Fibroblast of lung (primary cell): ENCODE measurements at places on chromosomes 12 and 14. TPM values are rescaled to one million over a fixed set of nuclear protein-coding genes. Genes with fewer than 3 reads are reported as not detected.

- DNase-seq: peak; percentile 30
Observed at GRCh38 chr12:14849661-14850060, 6.3 kb upstream of the ART4 start.

DNA sequence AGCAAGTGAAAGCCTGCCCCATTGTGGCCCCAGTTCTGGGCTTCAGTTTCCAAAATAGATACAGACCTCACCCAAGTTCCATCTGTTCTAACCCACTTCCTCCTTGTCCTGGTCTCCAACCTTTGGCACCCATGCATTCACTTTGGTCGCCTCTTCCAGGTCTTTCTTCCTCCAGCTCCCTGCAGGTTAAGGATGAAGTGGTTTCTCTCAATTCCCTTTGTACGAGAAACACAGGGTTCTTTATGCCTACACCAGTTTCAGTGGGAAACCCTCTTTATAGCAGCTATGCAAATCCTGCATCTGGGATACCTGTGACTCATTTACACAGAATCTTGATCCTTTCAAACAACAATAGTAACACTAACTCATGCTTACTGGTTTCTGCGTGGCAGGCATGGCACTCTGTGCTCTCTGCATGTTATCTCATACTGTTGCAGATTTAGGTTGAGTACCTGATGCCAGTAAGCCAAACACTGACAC is 110.6 kb upstream of the AMIGO2 start:
- DNase-seq: peak; percentile 86

DNA sequence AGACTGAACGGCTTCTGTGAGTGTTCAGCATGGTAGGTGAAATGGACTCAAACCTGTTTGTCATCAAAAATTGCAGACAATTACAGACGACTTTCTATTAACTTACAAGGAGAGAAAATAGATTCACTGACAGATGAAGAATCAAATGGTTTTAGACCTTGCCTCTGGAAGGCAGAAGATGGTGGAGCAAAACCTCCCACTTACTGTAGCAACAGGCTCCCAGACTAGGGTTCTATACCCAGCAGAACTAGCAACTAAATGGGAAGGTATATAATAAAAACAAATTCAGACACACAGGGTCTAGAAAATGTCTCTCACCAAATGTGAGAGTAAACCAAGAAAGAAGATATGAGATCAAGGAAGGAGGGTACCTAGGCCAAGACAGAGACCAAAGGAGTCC is 36.8 kb downstream of the RNF34 start:
- DNase-seq: no peak

GRCh38 chr14:61153431-61153830 is 127.7 kb downstream of the TMEM30B start:
- no peak for DNase-seq

The MGP gene
- total RNA-seq: 2.0 and 38.0 TPM in 2 replicates

- no peak for DNase-seq
Observed at GRCh38 chr12:69466867-69467266, 3.3 kb upstream of the FRS2 start.

DNA sequence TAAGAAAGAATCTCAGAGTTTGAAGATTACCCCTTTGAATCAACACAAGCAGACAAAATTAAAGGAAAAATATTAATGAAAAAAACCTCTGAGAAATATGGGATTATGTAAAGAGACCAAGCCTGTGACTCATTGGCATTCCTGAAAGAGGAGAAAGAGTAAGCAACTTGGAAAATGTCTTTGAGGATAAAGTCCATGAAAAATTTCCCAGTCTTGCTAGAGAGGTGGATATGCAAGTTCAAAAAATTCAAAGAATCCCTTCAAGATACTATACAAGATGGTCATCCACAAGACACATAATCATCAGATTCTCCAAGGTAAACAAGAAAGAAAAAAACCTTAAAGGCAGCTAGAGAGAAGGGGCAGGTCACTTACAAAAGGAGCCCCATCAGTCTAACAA is 13.3 kb downstream of the SLCO1B1 start:
- peak; percentile 5 for DNase-seq

The TROAP gene
- 0.51 and 6.3 TPM in 2 replicates for total RNA-seq

DNA sequence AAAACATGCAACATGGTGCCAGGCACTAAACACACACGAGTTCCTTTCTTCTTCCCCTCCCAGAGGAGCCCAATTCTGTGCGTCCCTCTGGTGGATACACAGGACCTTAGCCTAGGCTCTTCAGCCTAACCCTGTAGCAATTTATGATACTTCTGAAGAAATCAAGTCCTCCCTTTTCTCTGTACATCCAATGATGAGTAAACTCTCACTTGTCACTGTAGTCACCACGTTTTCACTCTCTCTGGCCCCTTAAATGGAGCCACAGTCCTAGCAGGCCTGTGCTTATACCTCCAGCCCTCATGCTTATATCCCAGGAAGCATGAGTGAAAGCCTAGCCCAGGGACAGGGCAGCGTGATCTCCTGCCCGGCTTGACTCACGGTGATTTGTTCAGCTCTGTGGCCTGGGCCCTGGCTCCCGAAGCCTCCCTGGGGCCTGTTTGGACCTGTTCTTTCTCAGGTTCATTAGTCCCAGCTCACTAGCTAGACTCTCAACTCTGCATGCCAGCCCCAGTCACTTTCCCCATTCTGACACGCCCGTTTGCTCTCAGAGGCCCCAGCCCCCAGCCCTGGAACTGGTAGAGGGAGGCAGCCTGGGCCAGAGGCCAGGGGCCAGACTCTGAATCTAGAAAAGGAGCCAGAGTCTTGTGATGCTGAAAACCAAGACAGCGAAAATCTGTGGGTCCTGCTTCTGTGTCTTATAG is 24.1 kb upstream of the PLEKHG3 start:
- DNase-seq: no peak

DNA sequence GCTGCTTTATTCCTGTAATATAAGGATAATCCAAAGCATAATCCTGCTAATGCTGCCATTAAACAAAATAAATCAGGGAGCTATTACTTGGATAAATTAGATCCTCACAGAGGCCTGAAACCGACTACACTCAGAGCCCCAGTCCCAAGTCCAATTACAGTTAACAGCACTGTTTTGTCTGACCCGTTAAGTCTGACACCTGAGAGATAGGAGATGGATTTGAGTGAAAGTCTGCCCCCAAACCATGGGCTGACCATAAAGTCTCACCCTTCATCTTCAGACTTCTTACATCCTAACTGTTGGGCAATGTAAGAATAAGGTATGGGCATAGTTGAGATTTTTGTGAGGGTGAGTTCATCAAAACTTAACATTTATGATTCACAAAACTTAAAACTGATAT is 181.7 kb downstream of the PLCZ1 start:
- DNase-seq: no peak

- no peak for DNase-seq
Observed at GRCh38 chr14:56686416-56686815, 106.8 kb downstream of the TMEM260 start.

- DNase-seq: no peak
Observed at GRCh38 chr12:51028813-51029150, 2.6 kb upstream of the SLC11A2 start.

The FOXM1 gene
- 1.3 and 7.3 TPM in 2 replicates for total RNA-seq

DNA sequence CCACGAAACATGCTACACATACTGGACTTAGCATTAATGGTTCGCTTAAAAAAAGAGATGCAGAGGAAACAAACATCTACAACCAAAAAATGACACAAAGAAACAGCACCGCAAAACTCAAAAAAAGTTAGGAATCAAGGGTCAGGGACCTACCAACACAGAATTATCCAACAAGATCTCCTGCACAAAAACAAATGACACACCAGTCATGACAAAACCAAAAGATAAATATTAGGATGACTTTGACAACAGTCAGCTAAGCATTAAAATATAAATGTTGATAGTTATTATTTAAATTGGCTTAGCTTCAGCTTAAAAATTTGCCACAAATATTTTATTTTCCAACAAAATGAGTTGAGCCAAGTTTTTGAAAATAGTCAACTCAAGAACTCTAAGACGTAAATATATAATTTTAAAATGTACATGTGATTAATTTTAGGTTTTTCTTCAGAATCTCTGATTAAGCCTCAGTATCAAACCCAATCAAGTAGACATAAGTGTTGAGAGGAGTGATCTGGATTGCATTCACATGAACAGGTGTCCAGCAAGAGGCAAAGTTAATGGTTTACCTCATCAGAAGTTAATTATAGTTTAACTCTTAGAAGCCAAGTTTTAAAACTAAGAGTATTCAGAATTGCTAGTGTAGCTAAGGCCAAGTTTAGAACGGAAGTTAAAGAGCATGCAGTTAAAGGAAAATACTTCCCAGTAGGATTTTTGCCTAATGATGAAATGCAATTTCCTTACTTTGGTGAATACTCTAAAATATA is 79.9 kb downstream of the HEATR5A start:
- no peak for DNase-seq

GRCh38 chr14:100188392-100189030 is 29.1 kb upstream of the DEGS2 start:
- DNase-seq: no peak

The ACTR6 gene
- 13.9 and 16.5 TPM in 2 replicates for total RNA-seq

- DNase-seq: no peak
Observed at GRCh38 chr14:49623387-49623786, 2.8 kb downstream of the MGAT2 start.

The EGLN3 gene
- 0.66 and 1.8 TPM in 2 replicates for total RNA-seq

DNA sequence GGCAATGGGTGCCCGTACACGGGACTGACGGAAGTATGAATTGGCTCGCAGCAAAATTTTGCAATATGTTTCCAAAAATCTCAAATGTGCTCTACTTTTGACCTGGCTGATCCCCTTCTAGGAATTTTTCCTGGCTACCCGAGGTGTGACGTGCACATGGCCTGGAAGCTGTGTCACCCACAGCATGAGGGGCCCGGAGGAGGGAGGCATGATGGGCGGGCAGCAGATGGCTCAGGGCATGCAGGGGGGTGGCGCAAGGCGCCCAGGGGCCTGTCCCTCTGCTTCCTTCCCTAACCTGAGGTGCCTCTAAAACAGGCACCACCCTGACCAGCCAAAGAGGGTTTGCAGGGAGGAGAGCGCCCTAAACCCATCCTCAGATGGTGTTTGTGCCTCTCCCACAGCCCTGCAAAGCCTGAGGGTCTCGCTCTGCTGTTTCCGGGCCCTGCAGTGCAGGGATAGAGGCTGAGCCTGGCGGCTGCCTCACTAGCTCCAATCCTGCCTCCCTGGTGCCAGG is 6.7 kb downstream of the GPR132 start:
- no peak for DNase-seq

GRCh38 chr14:92717571-92718042 is 30.8 kb downstream of the LGMN start:
- no peak for DNase-seq

DNA sequence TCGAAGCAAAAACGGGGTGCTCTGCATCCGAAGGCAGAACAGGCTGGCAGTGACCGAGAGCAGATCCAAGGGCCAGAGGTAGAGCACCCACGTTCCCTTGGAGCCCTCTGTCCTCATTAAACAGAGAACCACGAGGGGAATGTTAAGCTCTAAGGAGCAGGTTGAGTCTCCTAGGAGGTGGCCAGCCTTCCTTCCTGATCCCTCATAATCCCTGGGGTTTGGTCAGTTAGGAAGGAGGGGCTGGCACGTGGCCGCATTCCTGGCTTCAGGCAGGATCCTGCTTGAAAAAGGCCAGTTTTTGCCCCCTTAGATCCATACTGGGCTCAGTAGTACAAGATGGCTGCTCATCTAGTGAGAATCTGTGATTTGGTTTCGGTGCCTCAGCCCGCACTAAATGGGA is 57.2 kb downstream of the SLC24A4 start:
- DNase-seq: no peak

The CISTR gene
- not detected in 2 replicates for total RNA-seq

DNA sequence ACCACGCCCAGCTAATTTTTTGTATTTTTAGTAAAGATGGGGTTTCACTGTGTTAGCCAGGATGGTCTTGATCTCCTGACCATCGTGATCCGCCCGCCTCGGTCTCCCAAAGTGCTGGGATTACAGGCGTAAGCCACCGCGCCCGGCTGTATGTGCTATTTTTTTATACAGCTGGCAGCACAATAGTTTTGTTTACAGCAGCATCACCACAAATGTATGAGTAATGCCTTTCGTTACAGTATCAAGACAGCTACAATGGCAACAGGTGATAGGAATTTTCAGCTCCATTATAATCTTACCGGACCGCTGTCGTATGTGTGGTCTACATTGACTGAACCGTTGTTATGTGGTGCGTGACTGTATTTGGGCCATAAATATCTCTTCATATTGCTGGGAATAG is 11.6 kb upstream of the MDM2 start:
- no peak for DNase-seq

- no peak for DNase-seq
Observed at GRCh38 chr12:54572881-54573280, 15.6 kb downstream of the PPP1R1A start.

GRCh38 chr14:95432144-95433093 is 84.0 kb downstream of the SYNE3 start:
- DNase-seq: peak; percentile 23
